Left lung (tissue), 14 donors: ENCODE measurements at places on chromosomes 7 and 10. TPM values are rescaled to one million over a fixed set of nuclear protein-coding genes. Genes with fewer than 3 reads are reported as not detected.

The RBP4 gene
- 0.52 TPM for polyA plus RNA-seq

The GUSB gene
- polyA plus RNA-seq = 66.5 TPM

The SPAM1 gene
- not detected for polyA plus RNA-seq

The AASS gene
- 60.5 TPM for polyA plus RNA-seq

The CYP2C19 gene
- 0.14 TPM for polyA plus RNA-seq

The MLXIPL gene
- 2.0 TPM for polyA plus RNA-seq

The TSPAN33 gene
- 5.6 TPM for polyA plus RNA-seq

The EPO gene
- polyA plus RNA-seq = not detected

The TCF7L2 gene
- polyA plus RNA-seq = 54.4 TPM

The PDIA4 gene
- 171 TPM for polyA plus RNA-seq

The MYH16 gene
- 0.49 TPM for polyA plus RNA-seq

The GRID2IP gene
- 1.3 TPM for polyA plus RNA-seq

The FAS gene
- 19.0 TPM for polyA plus RNA-seq

The HIP1 gene
- 51.1 TPM for polyA plus RNA-seq

The EDRF1 gene
- polyA plus RNA-seq = 61.5 TPM

The ZP3 gene
- 3.6 TPM for polyA plus RNA-seq

The MACC1 gene
- polyA plus RNA-seq = 13.5 TPM

The FAM24B gene
- 10.1 TPM for polyA plus RNA-seq

The LIPF gene
- 0.38 TPM for polyA plus RNA-seq

The NKX1-2 gene
- not detected for polyA plus RNA-seq

The FFAR4 gene
- polyA plus RNA-seq = 0.21 TPM

The STMP1 gene
- 78.0 TPM for polyA plus RNA-seq

The PLAU gene
- 1.6 TPM for polyA plus RNA-seq

The NYAP1 gene
- polyA plus RNA-seq = 3.5 TPM

The GDF2 gene
- polyA plus RNA-seq = 0.22 TPM

The CALN1 gene
- polyA plus RNA-seq = 0.24 TPM

The PRLHR gene
- polyA plus RNA-seq = 0.03 TPM

The LEP gene
- 0.04 TPM for polyA plus RNA-seq

The HOXA6 gene
- polyA plus RNA-seq = 15.7 TPM

The POM121C gene
- 71.9 TPM for polyA plus RNA-seq

The ABCB4 gene
- 0.93 TPM for polyA plus RNA-seq

The FAM171A1 gene
- polyA plus RNA-seq = 63.0 TPM

The HYAL4 gene
- polyA plus RNA-seq = 0.09 TPM

The LRRC18 gene
- polyA plus RNA-seq = 1.5 TPM

The TAF3 gene
- polyA plus RNA-seq = 10.1 TPM

The TMEM236 gene
- 0.49 TPM for polyA plus RNA-seq

The USP54 gene
- 57.0 TPM for polyA plus RNA-seq

The OR13A1 gene
- 0.07 TPM for polyA plus RNA-seq
